ENCODE measurements at places on chromosomes 1 and 21.

DNA sequence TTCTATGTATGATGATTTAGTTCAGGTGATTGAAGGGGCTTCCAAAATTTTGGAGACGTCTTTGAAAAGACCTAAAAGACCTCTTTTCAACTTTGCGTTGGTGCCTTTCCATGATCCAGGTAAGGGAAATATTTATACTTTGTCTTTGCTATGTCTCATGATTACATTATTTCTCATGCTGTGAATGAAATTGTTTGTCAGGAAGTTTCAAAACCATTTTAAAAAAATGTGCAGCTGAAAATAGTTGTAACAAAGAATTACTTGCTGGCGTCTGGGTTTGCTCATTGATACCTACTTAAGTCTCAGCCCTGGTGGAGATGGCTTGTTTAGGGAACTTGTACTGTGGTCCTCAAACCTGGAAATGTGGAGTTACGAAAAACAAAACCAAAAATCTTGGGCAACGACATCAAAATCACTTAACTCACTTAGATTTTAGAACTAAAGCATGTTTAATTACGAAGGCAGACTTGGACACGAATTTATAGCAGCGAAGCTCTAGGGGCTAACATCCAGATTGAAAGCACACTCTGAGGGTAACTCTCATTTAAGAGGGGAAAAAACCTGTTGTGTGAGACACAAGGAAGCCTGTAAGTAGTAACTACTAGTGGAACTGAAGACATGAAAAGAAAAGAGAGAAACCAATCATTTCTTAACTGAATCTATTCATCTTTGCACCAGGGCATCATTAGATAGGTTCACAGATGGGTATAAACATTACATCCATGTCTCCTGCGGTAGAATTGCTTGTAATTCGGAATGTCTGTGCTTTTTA lies 924 bp downstream of the HMCN1 start:
- no peak for DNase-seq

DNA sequence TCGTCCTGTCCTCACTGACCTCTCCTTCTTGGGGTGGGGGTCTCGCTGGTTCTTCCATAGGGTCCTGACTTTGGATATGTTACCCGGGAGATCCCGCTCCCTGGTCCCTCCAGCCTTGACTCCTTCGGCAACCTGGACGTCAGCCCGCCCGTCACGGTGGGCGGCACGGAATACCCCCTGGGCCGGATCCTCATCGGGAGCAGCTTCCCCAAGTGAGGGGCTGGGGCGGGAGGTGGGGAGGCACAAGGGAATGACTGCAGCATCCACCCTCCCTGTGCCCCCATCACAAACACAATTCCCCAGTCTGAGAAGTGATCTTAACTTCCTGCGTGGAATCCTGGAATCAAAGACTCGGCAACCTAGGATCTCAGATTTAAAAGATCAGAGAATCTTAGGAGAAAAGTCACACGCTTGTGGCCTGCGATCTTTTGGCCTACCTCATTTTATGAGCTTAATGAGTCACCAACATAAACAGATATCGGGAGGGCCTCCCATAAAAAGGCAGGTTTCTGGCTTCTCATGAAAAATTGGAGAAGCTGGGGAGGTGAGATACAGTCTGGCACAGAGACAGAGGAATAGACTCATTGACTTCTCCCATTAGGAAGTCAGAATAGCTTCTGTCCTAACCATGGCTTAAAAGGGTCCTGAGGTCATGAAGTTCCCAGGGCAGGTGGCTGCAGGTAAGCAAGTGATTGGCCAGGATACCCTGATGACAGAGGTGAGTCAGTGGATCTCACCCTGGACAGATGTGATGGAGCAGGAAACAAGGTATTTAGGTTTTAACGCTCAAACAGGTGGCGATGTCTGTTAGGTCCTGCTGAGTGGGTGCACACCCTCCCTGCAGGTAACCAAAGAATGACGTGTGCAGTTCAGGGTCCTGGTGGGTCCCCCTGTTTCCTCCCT lies 15.9 kb upstream of the PADI3 start:
- no peak for DNase-seq

GRCh38 chr1:157771661-157772425 lies 5.1 kb downstream of the FCRL2 start:
- DNase-seq: no peak

GRCh38 chr1:203526130-203526529 lies 32.2 kb downstream of the OPTC start:
- DNase-seq: no peak

GRCh38 chr1:235782601-235783000 lies 84.1 kb downstream of the LYST start:
- no peak for DNase-seq

GRCh38 chr1:241475671-241476070 lies 43.9 kb downstream of the FH start:
- no peak for DNase-seq

DNA sequence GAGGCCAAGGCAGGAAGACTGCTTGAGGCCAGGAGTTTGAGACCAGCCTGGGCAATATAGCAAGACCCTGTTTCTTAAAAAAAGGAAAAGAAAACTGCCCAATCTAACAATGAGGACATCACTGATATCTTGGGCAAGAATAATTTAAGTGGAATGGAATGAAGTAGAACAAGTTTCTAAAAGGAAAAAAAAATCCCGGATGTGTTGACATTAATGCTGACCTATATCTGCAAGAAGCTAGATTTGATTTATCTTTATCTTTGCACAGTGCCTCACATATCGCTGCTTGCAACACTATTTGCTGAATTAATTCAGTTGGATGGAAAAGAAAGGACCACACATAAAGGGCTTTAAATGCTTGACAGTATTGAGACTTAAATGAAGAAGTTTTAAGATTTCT lies 27.8 kb downstream of the DIPK1A start:
- DNase-seq: no peak

GRCh38 chr1:184691719-184692324 lies 62.8 kb downstream of the EDEM3 start:
- no peak for DNase-seq

DNA sequence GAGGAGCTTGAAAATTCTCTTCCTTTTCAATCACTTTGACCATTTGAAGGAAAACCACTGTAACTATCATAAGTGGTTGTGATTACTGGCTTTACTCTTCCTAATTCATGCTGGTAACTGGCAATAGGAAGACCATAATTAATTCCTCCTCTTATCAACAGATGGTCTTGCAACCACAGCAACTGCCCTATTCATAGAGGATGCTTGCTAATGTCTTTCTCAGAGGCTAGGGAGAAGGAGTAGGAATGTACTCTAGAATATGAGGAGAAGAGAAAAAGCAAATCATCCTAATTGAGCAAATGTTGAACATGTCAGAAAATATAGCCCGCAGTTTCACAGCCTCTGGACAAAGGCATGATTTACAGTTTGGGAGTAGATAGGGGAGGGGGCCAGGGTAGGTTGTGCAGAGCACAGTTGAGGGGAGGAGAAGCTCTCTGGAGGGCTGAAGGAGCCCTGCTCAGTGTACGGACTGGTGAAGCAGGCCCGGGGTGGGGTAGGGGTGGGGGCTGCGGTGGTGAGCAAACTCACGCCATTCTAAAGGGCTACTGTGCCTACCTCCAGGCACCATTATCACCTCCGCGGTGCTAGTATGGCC lies 192.9 kb downstream of the PCP4 start:
- no peak for DNase-seq

- DNase-seq: no peak
These were observed 7.3 kb downstream of the ODF2L start for GRCh38 chr1:86388777-86389176.

Data from stimulated activated CD4-positive, alpha-beta T cell treated with anti-CD3 and anti-CD28 coated beads, Interleukin-2, amount 100 ng/mL, for 4 hours (primary cell).